ENCODE measurements at places on chromosomes 5 and 9.

- DNase-seq: no peak
These were observed 35.6 kb upstream of the TRIO start for GRCh38 chr5:14107536-14107935.

DNA sequence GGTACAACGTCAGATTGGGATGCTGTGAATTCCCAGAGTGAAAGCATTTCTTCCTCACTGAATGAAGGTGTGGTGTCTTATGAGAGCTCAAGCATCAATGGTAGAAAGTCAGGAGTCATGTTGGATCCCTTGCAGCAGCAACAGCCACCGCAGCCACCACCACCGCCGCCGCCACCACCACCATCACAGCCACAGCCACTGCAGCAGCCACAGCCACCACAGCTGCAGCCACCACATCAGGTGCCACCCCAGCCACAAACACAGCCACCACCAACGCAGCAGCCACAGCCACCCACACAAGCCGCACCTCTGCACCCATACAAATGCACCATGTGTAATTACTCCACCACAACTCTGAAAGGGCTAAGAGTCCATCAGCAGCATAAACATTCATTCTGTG, 62.4 kb downstream of the ZNF462 start:
- no peak for DNase-seq

- DNase-seq: peak; percentile 56
These were observed 56.4 kb upstream of the TMC1 start for GRCh38 chr9:72464857-72465592.

GRCh38 chr5:4576161-4576748, 563.9 kb upstream of the ADAMTS16 start:
- no peak for DNase-seq

DNA sequence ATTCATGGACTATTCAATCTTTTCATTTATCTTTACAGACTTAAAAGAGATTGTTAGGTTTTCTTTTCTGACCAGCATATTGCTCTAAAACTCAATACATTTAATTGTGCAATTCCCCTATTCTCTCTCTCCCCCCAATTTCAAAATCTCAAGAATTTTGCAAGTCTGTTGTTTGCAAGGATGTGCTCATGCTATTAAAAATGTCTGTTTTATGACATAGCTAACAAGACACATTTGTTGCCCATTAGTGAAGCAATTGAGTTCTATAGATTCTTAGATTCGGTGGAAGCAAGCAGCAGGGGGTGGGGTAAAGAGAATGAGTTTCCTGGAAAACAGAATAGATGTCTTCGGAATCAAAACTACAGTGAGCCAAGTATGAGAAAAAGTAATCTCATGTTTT, 8.5 kb upstream of the CSNK1A1 start:
- no peak for DNase-seq

DNA sequence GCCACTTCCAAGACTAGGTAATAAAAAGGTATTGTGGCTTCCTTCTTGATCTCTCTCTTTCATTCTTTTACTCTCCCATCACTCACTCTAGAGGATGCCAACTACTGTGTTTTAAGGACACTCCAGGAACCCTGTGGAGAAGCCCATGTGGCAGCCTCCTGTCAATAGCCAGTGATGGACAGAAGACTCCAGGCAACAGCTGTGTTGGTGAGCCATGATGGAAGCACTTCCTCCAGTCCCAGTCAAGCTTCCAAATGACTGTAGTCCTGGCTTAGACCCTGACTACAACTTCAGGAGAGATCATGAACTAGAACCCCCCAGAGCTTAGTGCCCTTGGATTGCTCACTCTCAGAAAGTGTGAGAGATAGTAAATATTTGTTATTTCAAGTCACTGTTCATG, 123.9 kb downstream of the PPP2R2B start:
- DNase-seq: no peak

DNA sequence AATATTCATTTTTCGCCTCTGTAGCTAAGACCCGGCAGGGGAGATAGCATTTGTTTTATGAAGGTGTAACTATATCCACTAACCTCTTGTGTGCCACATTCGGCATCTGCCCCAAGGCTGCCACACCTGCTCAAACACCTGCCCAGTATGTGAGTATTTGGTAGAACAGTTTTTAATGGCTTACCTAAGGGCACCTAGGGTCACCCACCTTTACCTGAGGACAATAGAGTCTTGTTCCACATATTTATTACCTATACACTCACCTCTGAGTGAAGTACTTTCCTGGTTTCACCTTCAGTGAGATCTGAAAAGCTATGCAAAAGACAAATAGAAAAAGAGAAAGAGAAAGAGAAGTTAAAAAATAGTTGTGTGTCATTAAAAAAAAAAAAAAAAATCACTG, 68.0 kb upstream of the PIP5K1B start:
- DNase-seq: no peak

DNA sequence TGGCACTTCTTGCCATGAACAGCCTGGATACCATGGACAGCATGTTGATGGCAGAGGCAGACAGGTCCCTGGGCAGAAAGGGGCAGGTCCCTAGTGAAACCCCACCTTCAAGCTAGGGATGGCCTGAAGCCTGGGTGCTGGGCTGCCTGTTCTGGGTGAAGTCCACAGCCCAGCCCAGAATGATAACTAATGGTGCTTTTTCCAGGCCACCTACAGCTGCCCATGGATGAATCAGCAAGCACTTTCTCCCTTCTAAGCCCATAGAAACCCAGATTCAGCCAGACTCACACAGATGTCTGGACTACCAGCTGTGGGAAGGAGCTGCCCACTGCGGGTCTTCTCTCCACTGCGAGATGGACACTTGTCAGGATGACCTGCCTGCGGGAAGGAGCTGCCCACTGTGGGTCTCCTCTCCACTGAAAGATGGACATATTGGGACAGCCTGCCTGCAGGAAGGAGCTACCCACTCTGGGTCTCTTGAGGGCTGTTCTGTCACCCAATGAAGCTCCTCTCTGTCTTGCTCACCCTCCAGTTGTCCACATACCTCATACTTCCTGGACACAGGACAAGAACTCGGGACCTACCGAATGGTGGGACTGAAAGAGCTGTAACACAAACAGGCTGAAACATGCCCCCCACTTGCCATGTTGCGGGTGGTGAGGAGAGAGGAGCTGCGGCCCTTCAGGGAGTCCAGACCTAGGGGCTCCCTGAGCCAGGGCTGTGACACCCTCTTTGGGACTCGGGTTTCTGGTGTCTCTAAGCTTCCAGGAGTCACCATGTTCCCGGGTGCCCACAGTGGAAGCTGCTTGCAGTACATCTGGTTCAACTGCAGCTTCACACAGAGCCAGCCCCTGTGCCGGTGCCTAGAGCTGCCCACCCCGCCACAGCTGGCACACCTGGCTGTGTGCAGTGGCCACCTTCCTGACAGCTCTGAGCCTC, 60.7 kb upstream of the SYNPO start:
- DNase-seq: no peak

GRCh38 chr5:55672477-55672911, 39.6 kb downstream of the SLC38A9 start:
- DNase-seq: no peak

DNA sequence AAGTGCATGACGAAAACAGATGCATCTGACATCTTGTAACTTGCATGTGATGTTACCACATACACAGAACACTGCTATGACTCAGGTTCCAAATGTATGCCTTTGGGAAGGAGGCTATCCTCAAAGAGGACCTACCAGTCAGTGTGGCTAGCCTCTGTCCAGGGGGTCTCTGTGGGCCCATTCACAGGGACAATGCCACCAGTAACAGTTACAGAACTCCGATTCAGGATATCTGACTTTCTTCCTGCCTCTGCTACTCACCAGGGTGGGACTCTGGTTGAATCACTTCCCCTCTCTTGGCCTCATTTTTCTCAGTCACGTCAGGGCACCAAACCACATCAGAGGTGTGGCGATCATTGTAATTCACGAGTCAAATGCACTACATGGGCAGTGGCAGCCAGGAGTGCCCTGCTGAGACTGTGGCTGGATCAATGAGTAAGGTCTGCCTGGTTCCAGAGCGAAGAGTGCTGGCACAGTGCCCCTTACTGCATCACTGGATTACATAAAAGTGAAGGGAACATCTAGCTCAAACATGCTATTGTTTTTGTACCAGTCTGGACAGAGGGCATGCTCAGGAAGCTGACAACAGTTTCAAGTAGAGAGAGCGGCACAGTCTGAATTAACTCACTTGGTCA, 13.2 kb downstream of the ATOX1 start:
- no peak for DNase-seq

DNA sequence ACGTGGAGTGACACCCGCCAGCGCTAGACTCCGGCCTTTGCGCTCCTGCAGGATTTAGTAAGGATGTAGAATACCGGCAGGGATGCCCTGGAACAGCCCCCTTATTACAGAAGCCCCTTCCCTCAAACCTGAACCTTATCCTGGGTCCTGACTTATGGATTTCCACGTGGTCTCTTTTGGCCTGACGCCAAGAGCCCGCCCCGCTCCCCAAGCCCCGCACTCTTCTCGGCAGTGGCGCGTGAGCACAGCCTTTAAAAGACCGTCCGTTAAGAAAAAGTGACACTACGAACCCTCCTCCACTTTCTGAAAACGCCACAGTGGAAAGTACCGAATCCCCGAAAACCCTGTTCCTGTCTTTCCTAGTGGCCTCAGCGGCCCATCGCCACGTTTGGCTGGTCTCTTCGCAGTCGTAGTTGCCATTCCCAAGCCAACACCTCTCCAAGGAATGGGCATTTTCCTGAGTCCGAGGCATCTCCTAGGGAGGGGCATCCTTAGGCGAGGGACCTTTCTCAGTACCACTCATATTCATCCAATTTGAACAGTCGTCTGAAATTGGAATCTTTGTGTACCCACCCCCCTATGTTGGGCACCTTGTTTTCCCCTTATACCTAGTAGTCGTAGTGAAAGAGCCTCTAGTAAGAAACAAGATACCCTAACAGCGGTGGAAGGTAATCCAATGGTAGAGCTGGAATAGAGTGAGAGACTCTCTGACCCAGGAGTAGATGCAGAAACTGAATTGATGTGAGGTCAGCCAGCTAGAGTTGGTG, 732 bp upstream of the MCIDAS start:
- DNase-seq: no peak

GRCh38 chr5:65061250-65061973, 292.7 kb downstream of the CWC27 start:
- DNase-seq: no peak

DNA sequence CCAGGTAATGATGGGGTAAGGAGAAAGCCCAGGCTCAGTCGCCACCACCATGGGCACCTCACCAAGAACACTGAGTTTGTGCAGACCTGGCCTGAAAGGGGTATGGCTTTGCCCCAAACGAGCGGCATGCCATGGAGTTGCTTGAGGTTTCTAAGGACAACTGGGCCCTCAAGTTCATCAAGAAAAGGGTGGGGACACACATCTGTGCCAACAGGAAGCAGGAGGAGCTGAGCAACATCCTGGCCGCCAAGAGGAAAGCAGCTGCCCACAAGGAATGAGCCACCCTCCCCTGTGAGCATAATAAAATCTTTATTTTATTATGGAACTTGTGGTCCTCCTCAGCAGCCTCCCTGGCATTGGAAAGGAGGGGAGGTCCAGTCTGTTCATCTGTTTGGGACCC, 23.8 kb downstream of the CD14 start:
- no peak for DNase-seq

DNA sequence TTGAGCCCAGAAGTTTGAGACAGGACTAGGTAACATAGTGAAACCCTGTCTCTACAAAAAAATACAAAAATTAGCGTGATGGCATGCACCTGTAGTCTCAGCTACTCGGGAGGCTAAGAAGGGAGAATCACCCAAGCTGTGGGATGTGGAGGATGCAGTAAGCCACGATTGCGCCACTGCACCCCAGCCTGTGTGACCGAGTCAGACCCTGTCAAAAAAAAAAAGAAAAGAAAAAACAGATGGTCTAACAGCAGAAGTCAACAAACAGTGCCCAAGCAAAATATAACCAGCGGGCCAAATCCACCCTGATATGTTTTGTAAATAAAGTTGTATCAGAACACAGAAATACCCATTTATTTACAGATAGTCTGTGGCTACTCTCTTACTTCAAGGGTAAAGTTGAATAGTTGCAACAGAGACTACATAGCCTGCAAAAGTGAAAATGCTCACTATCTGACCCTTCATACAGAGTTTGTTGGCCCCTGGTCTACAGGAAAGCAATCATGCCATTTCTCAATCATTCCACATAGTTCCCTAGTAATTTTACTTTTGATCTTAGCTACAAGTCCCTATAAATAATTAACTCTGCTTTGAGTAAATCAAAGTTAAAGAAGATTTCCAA, 383.7 kb downstream of the TLE1 start:
- no peak for DNase-seq

DNA sequence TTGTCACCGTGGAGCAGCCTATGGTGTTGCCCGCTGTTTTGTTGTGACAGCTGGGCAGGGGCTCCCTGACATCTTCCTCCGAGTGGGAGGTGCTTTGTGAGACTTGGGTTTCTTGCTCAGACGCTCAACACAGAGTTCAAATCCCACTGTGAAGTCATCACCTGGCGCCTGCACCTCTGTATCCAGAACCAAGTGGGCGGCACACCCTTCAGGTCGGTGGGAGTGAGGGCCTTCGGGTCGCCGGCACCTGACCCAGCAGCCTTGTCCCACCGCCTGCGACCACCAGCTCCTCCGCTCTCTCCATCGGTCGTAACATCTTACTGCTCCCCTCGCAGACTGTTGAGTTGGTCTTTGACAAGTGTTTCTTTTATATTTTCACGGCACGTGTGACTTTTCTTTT, 37.6 kb upstream of the EXOC3 start:
- no peak for DNase-seq

DNA sequence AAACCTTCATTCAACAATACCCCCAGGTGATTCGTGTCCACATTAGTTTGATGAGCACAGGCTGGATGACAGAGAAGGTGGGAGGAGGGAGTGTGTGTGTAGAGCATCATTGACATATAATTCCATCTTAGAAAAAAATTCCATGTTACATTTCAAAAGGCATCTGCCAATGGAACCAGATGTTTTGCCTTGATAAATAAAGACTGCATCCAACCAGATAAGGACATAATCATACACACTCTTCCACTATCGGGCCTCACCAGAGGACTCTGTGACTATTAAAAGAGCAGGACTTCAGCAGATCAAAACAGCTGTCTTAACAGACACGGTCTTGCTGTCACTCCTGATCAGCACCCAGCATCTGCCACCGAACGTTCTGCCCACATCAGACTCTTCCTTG, 96.4 kb upstream of the SPIN1 start:
- no peak for DNase-seq

- DNase-seq: no peak
These were observed 71.2 kb downstream of the SHB start for GRCh38 chr9:37997636-37998374.

- no peak for DNase-seq
These were observed 96.4 kb downstream of the DIRAS2 start for GRCh38 chr9:90546200-90546599.

All from GDM1 (cell line).